ENCODE measurements at places on chromosomes 1 and 21. TPM values are rescaled to one million over a fixed set of nuclear protein-coding genes. Genes with fewer than 3 reads are reported as not detected.

Gene FCGR3A
- not detected for total RNA-seq

Gene OR2M3
- not detected for total RNA-seq

Gene OR2C3
- total RNA-seq, result under 0.01 TPM

Gene SLC2A5
- total RNA-seq, result 0.51 TPM

Gene AGMAT
- total RNA-seq, result 1.4 TPM

Gene TGFBR3
- total RNA-seq, result 7.7 TPM

Gene NBPF6
- total RNA-seq, result not detected
